Activated CD4-positive, alpha-beta T cell treated with anti-CD3 and anti-CD28 coated beads, Interleukin-2, amount 10 ng/mL, durations not matched to agents 24 days and 14 days (primary cell): ENCODE measurements at places on chromosomes 1 and 21.

GRCh38 chr1:204468206-204468605 is 26.4 kb downstream of the PIK3C2B start:
- no peak for DNase-seq

DNA sequence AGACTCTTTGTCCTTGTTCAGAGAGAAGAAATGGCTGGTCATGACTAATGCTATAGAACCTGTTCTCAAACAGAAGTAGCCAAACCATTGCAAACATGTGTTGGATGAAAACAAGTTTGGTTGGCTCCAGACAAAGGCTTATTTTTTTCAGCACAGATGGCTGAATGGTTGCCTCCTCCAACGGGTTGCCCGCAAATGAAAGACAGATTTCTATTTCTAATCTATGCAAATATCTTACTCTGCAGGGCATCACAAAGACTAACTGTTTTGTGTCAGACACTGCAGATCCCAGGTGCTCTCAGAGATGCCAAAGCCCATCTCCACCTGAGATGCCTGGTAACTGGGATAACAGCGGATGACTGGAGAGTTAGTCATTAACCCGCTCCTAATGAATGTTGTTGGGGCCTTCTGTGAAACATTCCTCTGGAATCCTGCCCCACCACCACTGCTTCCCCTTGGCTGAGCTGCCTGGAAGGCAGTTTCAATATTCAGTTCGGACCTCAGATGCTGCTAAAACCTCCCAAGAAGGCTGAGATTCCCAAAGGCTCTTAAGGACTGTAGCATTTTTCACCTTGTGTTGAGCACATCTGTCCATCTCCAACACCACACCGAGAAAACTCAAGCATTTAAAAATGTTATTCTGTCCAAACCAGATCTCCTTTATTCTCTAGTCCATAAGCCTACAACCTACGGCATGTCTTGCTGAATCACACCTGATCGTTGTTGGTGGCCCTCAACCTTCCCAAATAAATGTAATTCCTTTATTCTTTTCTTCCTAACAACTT is 104.4 kb downstream of the PTPN14 start:
- DNase-seq, result no peak

- DNase-seq, result peak; percentile 89
Observed at GRCh38 chr1:206923009-206923960, 1.5 kb upstream of the FCMR start.

- peak; percentile 85 for DNase-seq
Observed at GRCh38 chr1:111139324-111139955, 453 bp downstream of the DRAM2 start.

GRCh38 chr1:112542206-112542973 is 33.6 kb downstream of the WNT2B start:
- no peak for DNase-seq

DNA sequence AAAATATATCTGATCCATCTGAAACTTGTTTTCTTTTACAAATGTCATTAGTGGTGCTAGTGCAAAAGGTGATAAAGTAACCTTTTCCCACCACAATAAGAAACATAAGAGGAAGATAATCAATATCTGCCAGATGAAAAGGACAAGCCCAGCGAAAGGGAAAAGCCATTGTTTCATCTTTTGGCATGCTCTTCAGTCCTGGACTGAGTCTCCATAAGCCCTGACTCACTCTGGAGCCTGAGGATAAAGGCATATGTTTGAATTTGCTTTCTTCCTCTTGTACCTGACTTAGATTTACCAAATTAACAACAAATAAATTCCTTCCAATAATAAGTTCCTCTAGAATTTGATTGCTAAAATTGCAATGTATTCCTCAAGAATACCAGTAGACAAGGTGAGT is 13.6 kb downstream of the DNAJC11 start:
- DNase-seq, result no peak
